Right lobe of liver (tissue), 6 donors: ENCODE measurements at places on chromosomes 12 and 14.

- DNase-seq, result peak; percentile 90
- no peaks in the 10 kb centered on the region for H3K36me3 ChIP-seq
- peak overlapping the region; percentile 58 for H3K4me3 ChIP-seq
- no peaks in the 10 kb centered on the region for H3K4me1 ChIP-seq
Measured at GRCh38 chr14:22852940-22853767, 16.8 kb downstream of the MMP14 start.

DNA sequence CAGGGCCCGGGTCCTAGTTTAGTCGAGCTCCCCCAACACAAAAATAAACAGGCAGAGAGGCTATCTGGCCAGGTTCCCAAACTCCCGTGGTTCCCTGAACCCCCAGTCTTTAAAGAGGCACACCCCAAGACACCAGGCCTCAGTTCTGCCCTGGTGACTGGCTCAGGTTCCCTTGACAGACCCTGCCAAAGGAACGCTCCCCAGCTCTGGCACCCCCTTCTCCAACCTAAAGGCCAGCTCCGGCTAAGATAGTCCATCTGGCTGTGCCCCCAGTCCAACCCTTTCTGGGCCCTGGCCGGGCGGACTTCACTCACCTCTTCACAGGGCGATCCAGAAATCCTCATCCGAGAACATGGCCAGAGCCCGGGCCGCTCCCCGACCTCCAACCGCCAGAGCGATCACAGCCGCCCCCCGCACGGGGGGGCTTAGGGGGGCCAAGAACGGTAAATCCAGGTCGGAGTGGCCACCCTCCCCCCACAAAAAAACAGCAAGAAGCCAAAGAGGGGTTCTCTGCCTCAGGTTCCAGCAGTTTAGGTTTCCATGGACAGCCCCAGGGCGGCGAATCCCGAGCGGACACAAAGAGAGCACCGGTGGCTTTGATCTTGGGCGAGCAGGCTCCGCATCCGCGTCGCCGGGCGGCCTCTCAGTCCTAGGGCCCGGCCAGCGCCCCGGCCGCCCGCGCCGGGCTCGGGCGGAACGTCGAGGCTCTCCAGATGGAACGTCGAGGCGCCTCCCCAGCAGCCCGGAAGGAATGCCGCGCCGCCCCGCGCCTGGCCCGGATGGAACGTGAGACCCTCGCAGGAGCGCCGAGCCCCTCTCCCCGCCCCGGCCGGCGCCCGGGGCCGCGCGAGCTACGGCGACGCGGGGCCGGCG, 1.1 kb downstream of the KMT2D start:
- H3K27me3 ChIP-seq, result no peaks in the 10 kb centered on the region
- H3K36me3 ChIP-seq, result no peaks in the 10 kb centered on the region
- H3K4me1 ChIP-seq, result peaks cover 54% of the 10 kb centered on the region
- H3K27ac ChIP-seq, result peak overlapping the region; percentile 90
- peak overlapping the region; percentile 95 for H3K4me3 ChIP-seq

DNA sequence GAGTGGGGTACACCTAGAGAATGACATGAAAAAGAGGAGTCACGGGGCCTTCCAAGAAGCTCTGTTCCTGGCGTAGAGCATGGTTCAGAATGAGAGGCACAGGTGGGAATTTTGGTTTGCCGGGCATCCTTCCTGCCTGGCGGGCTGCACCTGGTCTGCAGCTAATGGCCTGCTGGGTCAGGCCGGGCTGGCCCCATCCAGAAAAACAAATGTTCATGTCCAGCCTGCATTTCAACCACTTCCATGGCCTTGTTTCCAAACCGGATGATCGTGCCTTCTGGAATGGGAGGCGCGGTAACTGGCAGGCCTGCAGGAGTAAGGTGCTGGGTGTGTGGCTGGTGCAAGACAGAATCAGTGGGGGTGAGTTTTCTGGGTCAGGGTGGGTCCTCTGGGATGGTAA, 14.4 kb downstream of the TEAD4 start:
- no peak overlapping the region for H3K27ac ChIP-seq
- no peaks in the 10 kb centered on the region for H3K36me3 ChIP-seq
- DNase-seq, result no peak
- no peaks in the 10 kb centered on the region for H3K27me3 ChIP-seq
- no peaks in the 10 kb centered on the region for H3K4me1 ChIP-seq

GRCh38 chr12:92436856-92437255, 265.9 kb upstream of the PLEKHG7 start:
- no peaks in the 10 kb centered on the region for H3K4me1 ChIP-seq
- H3K27me3 ChIP-seq, result no peaks in the 10 kb centered on the region
- no peak overlapping the region for H3K27ac ChIP-seq
- no peaks in the 10 kb centered on the region for H3K36me3 ChIP-seq
- no peak for DNase-seq
- no peak overlapping the region for H3K4me3 ChIP-seq

DNA sequence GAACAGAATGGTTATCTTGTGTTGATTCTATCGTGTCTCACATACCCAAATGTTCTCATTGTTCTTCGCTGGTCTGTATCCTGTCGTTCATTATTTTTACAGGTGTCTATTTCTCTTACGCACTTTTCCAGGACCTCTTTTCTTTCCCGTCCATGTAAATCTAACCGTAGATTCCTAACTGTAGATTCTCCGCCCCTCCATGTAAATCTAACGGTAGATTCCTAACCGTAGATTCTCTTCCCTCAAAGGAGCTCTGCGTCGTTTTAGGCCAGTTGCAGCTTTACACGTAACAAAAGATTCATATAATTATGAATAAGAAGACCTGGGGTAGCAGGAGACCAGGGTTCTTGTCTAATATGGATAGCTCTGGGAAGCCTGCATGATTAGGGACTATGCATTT, 9.7 kb upstream of the ZNF605 start:
- H3K4me3 ChIP-seq, result no peak overlapping the region
- H3K4me1 ChIP-seq, result no peaks in the 10 kb centered on the region
- H3K36me3 ChIP-seq, result no peaks in the 10 kb centered on the region
- no peaks in the 10 kb centered on the region for H3K27me3 ChIP-seq

- H3K27me3 ChIP-seq, result no peaks in the 10 kb centered on the region
- no peak overlapping the region for H3K4me3 ChIP-seq
- H3K27ac ChIP-seq, result no peak overlapping the region
Measured at GRCh38 chr14:75132382-75133086, 5.7 kb upstream of the NEK9 start.

- no peak overlapping the region for H3K27ac ChIP-seq
- no peak for DNase-seq
- peaks cover 6% of the 10 kb centered on the region for H3K4me1 ChIP-seq
- no peak overlapping the region for H3K4me3 ChIP-seq
- peaks cover 11% of the 10 kb centered on the region for H3K27me3 ChIP-seq
Measured at GRCh38 chr14:50874757-50875156, 2.9 kb downstream of the ABHD12B start.

DNA sequence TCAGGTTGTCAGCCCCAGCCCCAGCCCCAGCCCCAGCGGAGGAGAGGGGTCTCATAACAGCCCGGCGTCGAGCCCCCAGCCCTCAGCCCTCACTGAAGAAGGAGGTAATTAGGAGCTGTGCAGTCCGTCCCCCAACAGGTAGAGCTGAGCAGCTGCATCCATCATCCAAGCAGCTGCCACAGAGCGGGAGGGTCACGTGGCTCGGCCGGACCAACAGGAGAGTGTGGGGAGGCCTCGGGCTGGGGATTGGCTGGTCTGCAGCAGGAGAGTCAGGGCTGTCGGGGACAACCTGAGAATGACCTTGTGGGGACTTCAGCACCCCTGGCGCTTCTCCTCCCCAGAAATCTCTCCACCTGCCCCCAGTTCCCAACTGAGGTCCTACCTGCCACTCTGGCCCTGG, 29.6 kb downstream of the SMUG1 start:
- no peak overlapping the region for H3K4me3 ChIP-seq
- no peaks in the 10 kb centered on the region for H3K36me3 ChIP-seq
- no peaks in the 10 kb centered on the region for H3K4me1 ChIP-seq
- no peaks in the 10 kb centered on the region for H3K27me3 ChIP-seq
- DNase-seq, result no peak
- H3K27ac ChIP-seq, result no peak overlapping the region

- DNase-seq, result no peak
- H3K4me1 ChIP-seq, result no peaks in the 10 kb centered on the region
- peaks cover 32% of the 10 kb centered on the region for H3K36me3 ChIP-seq
- no peak overlapping the region for H3K27ac ChIP-seq
- peaks cover 9% of the 10 kb centered on the region for H3K27me3 ChIP-seq
Measured at GRCh38 chr12:122205053-122205925, 1.8 kb downstream of the B3GNT4 start.

- no peaks in the 10 kb centered on the region for H3K27me3 ChIP-seq
- no peak overlapping the region for H3K4me3 ChIP-seq
- no peaks in the 10 kb centered on the region for H3K4me1 ChIP-seq
- no peak for DNase-seq
- H3K36me3 ChIP-seq, result no peaks in the 10 kb centered on the region
- peak overlapping the region; percentile 12 for H3K27ac ChIP-seq
Measured at GRCh38 chr12:9736936-9737705, 4.2 kb upstream of the CLECL1 start.

GRCh38 chr12:120252071-120252906, 13.2 kb downstream of the PXN start:
- H3K27ac ChIP-seq, result no peak overlapping the region
- H3K36me3 ChIP-seq, result no peaks in the 10 kb centered on the region
- no peaks in the 10 kb centered on the region for H3K27me3 ChIP-seq
- DNase-seq, result no peak
- no peak overlapping the region for H3K4me3 ChIP-seq

GRCh38 chr12:124694250-124694649, 126.8 kb upstream of the NCOR2 start:
- no peak for DNase-seq
- no peaks in the 10 kb centered on the region for H3K4me1 ChIP-seq
- H3K27ac ChIP-seq, result no peak overlapping the region
- no peaks in the 10 kb centered on the region for H3K36me3 ChIP-seq
- H3K4me3 ChIP-seq, result no peak overlapping the region

GRCh38 chr12:82952946-82953345, 266.2 kb downstream of the TMTC2 start:
- H3K4me1 ChIP-seq, result no peaks in the 10 kb centered on the region
- no peaks in the 10 kb centered on the region for H3K36me3 ChIP-seq
- no peak for DNase-seq
- no peak overlapping the region for H3K27ac ChIP-seq
- no peak overlapping the region for H3K4me3 ChIP-seq

DNA sequence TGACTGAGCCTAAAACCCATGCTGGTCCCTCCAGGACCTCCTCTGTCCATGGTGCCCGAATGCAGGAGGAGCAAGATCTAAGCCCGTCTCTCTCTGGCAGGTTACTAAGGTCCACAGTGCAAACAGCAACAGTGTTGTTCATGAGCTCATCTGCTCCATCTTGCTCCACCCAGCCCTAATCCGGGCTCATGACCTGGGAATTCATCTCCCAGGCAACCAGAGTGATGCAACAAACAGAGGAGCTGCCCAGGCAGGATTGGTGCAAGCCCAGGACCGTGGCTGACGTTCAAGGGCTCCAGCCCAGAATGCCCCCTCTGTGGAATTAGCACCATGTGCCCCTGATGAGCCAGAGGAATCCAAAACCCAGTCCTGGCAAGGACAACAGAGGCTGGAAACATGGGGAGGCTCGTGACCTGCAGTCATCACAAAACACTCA, 29.9 kb downstream of the HSPB8 start:
- no peaks in the 10 kb centered on the region for H3K27me3 ChIP-seq
- H3K36me3 ChIP-seq, result no peaks in the 10 kb centered on the region
- H3K27ac ChIP-seq, result no peak overlapping the region
- DNase-seq, result no peak
- H3K4me1 ChIP-seq, result no peaks in the 10 kb centered on the region

GRCh38 chr14:98864211-98864610, 407.8 kb downstream of the BCL11B start:
- H3K4me3 ChIP-seq, result no peak overlapping the region
- DNase-seq, result no peak
- H3K27me3 ChIP-seq, result no peaks in the 10 kb centered on the region

- DNase-seq, result no peak
- H3K4me1 ChIP-seq, result no peaks in the 10 kb centered on the region
- H3K4me3 ChIP-seq, result no peak overlapping the region
- H3K36me3 ChIP-seq, result no peaks in the 10 kb centered on the region
- no peak overlapping the region for H3K27ac ChIP-seq
Measured at GRCh38 chr12:131108177-131108955, 154.7 kb downstream of the ADGRD1 start.

- H3K27ac ChIP-seq, result no peak overlapping the region
- no peak for DNase-seq
- H3K4me1 ChIP-seq, result no peaks in the 10 kb centered on the region
- H3K36me3 ChIP-seq, result no peaks in the 10 kb centered on the region
- H3K27me3 ChIP-seq, result peaks cover 5% of the 10 kb centered on the region
Measured at GRCh38 chr12:24724814-24725213, 224.1 kb downstream of the BCAT1 start.

GRCh38 chr14:56805992-56806727, 4.1 kb downstream of the OTX2 start:
- DNase-seq, result no peak
- H3K27ac ChIP-seq, result no peak overlapping the region
- H3K4me1 ChIP-seq, result no peaks in the 10 kb centered on the region
- no peaks in the 10 kb centered on the region for H3K36me3 ChIP-seq
- H3K27me3 ChIP-seq, result peaks cover 45% of the 10 kb centered on the region

DNA sequence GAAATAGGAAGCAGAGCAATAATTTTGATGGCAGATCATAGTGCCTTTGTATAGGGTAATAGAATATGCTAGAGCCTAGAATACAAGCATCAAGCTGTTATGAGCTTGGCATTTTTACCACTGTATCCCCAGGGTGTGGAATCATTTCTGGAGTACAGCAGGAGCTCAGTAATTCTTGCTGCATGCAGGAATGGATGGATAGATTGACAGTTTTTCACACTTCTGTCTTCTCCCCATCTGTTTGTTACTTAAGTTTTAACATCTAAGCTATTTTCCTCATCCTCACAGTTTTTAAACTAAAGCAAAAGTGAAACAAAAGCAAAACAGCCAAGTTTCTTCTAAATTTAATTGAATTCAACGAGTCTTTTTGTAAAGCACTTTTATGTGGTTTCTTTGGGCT, 32.6 kb downstream of the ALG10 start:
- no peak for DNase-seq
- H3K4me1 ChIP-seq, result no peaks in the 10 kb centered on the region
- H3K36me3 ChIP-seq, result no peaks in the 10 kb centered on the region
- H3K4me3 ChIP-seq, result no peak overlapping the region
- H3K27me3 ChIP-seq, result no peaks in the 10 kb centered on the region
- no peak overlapping the region for H3K27ac ChIP-seq

GRCh38 chr12:51118706-51119105, 35.3 kb upstream of the CSRNP2 start:
- H3K4me1 ChIP-seq, result no peaks in the 10 kb centered on the region
- no peak overlapping the region for H3K4me3 ChIP-seq
- no peak for DNase-seq
- no peaks in the 10 kb centered on the region for H3K27me3 ChIP-seq
- no peak overlapping the region for H3K27ac ChIP-seq

DNA sequence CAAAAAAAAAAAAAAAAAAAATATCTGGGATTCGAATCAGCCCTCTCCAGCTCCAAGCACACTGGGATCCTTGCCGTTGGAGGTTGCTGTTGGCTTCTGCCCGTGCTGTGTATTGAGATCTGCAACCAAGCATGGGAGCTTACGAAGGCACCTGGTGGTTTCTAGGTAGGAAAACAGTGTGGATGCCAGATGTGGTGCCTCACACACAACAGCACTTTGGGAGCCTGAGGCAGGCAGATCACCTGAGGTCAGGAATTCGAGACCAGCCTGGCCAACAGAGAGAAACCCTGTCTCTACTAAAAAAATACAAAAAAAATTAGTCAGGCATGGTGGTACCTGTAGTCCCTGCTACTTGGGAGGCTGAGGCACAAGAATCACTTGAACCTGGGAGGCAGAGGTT, 47.4 kb downstream of the ATF7 start:
- H3K4me3 ChIP-seq, result no peak overlapping the region
- DNase-seq, result no peak
- no peaks in the 10 kb centered on the region for H3K4me1 ChIP-seq
- H3K36me3 ChIP-seq, result no peaks in the 10 kb centered on the region
- no peaks in the 10 kb centered on the region for H3K27me3 ChIP-seq
